ENCODE measurements at places on chromosomes 6 and 20.

DNA sequence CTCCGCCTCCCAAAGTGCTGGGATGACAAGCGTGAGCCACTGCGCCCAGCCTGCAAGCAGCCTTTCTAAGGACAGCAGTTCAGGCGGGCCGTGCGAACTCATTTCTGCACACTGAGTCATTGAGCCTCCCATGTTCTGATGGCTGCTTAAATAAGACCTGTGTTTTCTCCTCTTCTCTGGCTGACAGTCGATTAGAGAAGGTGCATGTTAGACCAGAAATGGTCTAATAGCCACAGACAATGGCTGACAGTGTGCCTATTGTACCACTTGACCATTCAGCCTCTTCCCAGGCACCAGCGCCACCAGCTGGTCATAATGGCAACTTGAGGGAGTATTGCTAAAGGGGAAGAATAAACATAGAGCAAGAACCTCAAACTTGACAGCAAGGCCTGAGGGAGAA is 6.2 kb downstream of the CST11 start:
- peak; percentile 49 for DNase-seq

DNA sequence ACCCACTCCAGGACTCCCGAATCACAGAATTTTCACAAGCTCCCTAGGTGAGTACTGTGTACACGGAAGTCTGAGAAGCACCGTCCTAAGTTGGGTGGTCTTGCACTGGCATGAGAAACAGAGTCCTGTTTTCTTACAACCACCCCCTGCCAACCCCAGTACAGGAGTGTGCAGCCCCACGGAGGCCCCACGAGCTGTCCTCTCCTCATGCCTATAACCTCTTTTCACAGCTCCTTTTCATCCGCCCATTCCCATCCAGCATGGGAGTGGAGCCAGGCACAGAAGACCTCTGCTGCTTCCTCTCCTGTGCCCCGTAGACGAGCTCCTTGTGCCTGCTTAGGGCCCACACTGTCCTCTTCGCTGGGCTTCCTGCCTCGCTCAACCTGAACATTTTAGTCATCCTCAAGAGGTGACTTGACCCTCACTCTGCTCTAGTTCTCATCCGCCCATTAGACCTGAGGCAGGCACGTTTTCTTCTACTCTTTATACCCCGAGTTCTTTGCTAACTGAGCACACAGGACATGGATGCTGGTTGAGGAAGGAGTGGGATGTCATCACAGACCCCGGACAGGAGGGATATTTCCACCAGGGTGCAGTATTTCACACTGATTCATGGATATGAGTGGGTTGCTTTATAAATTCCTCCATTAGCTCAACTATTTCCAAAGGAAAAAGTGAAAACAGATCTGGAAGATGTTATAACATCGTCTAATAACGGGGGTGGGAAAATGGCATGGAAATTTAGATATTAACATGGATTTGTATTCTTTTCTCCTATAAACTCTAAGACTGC is 160.5 kb downstream of the TTLL2 start:
- peak; percentile 53 for DNase-seq

DNA sequence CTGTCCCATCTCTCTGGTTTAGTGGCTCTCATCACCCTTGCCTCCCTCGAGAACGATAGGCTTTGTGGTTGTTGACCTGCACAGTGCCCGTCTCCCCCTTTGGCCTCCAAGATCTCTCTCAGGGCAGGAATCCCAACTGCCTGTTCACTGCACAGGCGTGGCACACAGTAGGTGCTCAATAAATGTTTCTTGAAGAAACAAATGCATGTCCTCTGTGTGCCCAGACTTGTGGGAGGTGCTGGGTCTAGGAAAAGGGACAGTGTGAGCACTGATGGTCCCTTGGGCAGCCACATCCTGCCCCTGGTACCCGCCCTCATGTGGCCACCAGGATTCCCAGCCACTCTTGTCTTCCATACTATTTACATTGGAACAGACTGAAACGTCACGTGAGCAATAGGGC is 2.6 kb upstream of the BPIFB6 start:
- no peak for DNase-seq

GRCh38 chr20:19291024-19291817 is 78.8 kb downstream of the SLC24A3 start:
- DNase-seq: no peak

DNA sequence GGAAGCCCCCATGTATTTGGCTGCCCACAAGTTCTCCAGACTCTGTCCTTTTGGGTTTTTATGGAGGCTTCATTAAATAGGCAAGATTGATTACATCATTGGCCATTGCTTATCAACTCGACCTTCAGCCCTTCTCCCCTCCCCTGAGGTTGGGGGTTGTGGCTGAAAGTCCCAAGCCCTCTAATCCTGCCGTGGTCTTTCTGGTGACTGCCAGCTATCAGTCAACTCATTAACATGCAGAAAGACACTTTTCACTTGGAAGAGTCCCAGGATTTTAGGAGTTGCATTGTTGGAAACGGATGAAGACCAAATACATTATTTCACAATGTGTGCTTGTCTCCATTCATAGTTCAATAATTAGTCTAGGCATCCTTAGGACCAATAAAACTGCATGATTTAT is 9.5 kb downstream of the CDC5L start:
- no peak for DNase-seq

DNA sequence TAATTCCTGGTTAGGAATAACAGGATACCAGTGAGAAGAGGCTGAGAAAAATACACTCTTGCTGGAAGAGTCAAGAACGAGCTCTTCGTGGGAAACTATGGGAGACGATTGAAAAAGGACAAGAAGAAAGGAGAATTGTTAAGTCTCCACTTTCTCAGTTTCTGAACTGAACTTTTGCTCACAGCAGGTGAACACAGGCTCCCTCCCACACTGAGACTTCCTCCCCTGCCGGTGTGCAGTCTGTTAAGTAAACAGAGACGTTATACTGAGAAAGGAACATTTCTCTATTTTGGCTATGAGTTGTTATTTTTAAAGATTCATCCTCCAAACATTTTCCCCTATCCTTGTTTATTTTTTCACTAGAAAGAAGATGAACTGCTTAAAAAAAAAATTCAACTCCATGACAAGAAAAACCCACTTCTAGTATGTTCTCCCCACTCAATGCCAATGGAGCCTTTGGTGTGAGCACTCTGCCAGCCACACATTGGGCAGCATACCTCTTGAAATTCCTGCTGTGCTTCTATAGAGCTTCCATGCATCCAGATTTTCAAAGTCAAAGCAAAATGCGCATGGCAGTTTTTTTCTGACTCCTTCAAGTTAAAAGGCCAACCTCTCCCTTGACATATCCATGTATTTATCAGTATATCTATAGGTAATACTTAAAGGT is 250.5 kb downstream of the ESR1 start:
- DNase-seq: no peak

DNA sequence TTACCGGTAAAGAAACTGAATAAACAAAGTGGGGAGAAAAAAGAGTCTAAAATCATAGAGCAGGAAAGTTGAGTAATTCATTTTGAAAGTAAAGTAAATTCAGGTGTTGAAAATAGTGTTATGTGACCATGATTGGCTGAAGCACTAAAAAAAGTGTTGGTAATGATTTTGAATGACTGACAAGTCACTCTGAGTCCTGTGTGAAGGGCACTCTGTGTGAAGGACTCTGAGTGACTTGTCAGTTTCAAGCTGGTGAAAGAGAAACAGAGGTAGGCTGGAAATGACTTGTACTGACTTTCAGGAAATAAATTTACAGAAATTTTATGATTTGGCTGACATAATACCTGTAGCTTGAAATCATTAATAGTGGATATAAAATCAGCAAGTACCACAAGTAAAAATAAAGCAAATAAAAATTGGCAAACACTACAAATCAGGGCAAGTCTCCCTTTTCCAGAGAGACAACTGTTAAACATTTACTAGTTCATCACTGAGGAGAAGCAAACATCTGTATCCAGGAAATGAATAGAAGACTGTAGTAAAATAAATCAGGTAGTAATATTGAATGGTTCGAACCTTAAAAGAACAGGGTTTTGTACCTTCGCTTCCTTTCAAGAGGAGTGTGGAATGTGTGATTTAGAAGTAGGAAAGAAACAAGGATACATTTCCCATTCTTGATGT is 630.6 kb downstream of the GRIK2 start:
- DNase-seq: no peak

DNA sequence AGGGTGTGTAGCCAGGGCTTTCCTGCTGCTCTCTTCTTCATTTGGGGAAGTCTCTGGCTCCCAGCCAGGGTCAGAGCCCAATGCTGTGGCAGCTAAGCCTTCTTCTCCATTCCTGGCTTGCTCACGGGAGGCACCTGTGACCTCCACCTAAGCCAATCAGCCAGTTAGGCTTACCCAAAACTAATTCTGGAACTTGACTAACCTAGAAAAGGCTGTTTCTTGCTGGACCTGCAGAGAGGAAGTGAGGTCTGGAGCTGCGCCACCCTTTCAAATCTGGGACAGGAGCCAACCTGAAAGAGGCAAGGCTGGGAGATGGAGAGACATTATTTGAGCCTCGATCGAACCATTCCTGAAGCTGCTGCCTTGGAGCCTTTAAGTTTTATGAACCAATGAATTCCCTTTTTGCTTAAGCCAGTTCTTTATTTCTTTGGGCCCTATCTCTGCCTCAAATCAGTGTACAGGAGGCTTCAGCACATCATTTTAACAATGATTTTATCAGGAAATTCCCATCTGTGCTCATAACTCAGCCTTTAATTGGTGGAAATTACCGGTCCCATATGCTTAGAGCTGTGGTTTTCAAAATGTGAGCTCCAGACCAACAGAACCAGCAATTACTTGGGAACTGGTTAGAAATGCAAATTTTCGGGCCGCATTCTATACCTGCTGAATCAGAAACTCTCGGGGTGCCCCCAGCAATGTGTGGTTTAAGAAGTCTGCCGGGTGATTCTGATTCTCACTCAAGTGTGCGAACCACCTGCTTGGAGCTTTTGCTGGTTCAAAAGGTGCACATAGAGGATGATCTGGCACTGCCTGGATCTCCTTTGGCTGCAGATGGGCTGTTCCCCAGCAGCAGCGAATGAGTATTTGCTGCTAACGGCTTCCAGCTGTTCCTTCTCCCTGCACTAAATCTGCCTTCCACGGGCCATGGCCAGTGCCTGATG is 97.4 kb upstream of the RNF24 start:
- DNase-seq: peak; percentile 30

DNA sequence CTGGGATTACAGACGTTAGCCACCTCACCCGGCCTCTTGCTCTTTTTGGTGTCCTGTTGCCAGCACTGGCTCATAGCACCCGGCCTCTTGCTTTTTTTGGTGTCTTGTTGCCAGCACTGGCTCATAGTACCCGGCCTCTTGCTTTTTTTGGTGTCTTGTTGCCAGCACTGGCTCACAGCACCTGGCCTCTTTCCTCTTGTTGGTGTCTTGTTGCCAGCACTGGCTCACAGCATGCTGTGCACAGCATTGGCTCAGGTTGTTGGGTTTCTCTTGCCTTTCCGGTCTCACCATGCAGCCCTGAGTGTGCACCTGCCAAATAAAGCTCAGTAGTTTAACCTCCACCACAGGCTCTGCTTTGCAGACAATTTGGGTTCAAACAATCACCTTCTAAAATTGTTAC is 208.2 kb downstream of the THBS2 start:
- DNase-seq: no peak

- no peak for DNase-seq
Measured at GRCh38 chr6:157213907-157214565, 109.3 kb downstream of the TMEM242 start.

- DNase-seq: no peak
Measured at GRCh38 chr20:6067763-6068318, 14.0 kb upstream of the LRRN4 start.

DNA sequence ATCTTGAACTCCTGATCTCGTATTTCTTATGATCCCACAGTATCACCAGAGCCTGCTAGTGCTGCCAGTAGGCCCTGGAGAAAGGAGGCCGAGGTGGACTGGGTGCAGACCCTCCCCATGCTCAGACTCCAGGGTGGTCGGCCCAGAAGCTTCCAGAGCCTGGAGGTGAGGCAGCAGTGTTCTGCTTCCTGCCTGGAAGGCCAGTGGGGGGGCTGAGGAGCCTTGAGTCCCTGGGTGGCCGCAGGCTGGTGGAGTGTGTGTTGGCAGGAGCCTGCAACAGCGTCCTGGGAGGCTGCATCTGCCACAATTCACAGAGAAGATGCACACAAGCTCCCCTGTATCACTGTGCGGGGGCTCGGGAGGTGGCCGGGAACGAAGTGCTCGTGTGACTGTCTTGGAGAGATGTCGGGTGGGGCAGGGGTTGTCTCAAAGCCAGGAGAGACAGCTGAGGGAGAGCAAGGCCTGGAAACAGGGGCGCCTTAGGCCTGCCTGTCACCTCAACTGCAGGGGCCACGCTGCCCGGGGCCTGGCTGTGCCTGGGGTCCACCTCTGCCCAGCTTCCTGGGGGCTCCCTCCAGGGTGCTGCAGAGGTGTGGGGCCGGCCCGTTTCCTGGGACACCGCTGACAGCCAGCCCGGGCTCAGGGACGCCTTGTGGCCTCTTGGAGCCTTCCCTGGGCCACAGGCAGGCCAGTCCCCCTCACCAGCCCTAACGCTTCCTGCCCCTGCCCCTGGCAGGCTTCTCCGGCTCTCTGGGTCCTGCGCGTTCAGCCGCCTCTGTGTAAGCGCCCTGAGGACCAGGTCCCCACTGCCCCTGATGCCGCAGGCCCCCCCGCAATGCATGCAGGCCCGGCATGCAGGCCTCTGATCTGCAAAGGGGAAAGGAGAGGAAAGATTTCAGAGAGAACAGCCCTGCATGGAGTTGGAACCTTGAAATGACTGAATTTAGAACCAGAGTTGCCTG is 24.2 kb upstream of the MAS1 start:
- no peak for DNase-seq

DNA sequence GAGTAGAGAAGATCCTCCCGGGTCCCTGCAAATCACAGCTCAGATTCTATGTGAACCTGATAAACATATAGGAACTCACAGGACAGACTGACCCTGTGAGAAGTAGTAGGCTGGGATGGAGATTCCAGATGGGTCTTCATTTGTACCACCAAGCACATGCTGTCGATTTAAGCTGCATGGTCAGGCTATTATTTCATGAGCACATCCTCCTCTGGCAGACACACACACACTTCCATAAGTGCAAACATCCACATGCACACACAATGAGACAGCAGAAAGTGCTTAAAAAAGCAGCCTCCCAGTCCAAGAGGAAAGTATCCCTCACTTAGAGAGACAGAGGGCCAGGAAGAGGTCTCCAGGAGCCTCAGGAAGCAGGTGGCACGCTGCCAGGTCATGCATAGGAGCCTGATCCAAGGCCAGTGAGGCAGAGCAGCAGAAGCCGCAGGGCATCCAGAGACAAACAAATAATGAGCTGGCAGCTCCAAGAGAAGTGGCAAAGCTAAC is 131.8 kb downstream of the UNC5CL start:
- DNase-seq: no peak

- no peak for DNase-seq
Measured at GRCh38 chr20:24485981-24486380, 16.6 kb downstream of the SYNDIG1 start.

GRCh38 chr6:162068340-162068739 is 659.2 kb downstream of the PRKN start:
- no peak for DNase-seq

GRCh38 chr6:82362144-82362543 is 1.5 kb upstream of the TPBG start:
- DNase-seq: no peak

Data from inflammatory macrophage treated with lipopolysaccharide for 4 hours (primary cell).